ENCODE measurements at places on chromosomes 7 and 10. TPM values are rescaled to one million over a fixed set of nuclear protein-coding genes. Genes with fewer than 3 reads are reported as not detected.
A peak's percentile ranks its signal among the peaks of the same experiment; 100 is the strongest.

EN2 gene
- total RNA-seq: not detected

HOXA10 gene
- total RNA-seq: not detected

- DNase-seq: no peak
These were observed 99.4 kb upstream of the PODXL start for GRCh38 chr7:131655866-131656265.

SCRN1 gene
- total RNA-seq: 29.0 TPM

DNA sequence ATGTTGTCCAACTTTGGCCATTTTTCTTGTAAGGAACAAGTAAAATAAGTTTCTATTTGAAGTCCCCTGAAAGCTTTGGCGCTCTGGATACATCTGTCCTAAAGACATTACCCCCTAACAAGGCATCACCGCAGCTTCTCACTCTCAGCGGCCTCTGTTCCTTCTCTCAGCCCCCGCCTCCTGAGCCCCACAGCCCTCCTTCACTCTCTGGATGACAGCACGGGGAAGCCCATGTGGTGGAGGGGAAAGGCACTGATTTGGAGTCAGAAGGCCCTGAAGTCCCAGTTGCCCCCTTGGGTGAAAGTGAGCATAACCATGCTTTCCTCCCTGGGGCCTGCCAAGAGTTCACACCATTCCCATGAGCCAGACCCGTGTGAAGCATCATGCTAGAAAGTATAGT lies 4.6 kb downstream of the H2BK1 start:
- DNase-seq: no peak

DNA sequence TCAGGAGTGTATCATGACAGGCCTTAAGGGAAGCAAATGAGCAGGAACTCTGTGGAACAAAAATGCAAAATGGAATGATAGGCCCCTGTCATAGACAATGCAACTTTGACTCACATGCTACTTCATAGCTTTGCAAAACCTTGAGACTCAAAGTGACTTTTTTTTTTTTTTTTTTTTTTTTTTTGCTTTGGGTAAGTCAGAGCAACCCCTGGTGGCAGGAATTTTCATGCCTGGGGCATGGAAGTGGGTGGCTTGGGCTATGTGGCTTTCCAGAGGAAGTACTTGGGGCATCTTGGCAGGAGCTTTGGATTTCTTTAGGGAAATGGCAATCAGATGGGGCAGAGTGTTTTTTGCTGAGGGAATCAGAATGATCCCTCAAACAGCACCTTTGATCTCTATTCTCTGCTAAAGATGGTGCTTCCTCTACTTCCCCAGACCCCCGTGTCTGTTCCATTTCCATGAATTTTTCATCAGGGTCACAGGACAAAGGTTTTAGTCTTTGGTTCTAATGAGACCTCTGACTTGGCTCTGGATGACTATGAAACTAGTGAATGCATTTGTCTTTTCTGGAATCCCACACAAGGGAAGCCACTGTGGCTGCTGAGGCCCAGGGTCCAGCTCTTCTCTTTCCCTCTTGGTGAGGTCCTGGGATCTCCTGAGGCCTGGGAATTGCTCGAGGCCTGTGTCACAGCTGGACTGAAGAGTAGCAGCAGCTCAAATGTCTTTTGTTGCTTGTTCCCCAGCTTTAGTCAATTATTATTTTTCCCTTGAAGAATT lies 62.8 kb downstream of the TACC2 start:
- DNase-seq: peak; percentile 85

CPA2 gene
- total RNA-seq: 64.7 TPM

GRCh38 chr7:91193141-91193540 lies 71.1 kb upstream of the FZD1 start:
- no peak for DNase-seq

GRCh38 chr10:119161680-119162451 lies 3.6 kb downstream of the SFXN4 start:
- DNase-seq: peak; percentile 46

GRCh38 chr7:66957595-66958290 lies 36.7 kb downstream of the TMEM248 start:
- no peak for DNase-seq

DNA sequence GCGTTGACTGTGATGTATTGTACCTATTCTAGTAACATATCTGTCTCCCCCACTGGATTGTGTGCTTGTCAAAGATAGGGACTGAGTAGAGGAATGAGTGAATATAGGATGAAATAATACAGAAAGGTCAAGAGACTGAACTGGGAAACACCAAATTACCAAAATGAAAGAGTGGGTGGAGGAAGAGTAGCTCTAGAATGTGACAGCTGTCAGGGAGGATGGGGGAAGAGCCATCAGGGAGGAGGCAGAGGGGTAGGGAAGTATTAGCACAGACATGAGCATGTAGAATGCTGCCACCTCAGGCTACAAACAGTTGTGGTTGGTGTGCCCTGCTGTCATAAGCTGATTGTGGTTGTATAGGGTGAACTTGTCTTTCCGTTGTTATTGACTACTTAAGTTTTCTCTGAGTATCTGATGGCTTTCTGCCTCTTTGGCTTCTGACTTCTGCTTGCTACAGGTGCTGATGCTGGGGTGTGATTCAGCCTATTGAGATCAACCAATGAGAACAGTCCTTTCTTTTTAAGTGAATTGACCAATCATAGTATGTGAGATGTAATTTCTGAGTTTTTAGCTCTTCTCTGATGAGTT lies 5.6 kb downstream of the CCSER2 start:
- no peak for DNase-seq

All from stomach (tissue), 19 donors.